ENCODE measurements at places on chromosomes 5 and 9. TPM values are rescaled to one million over a fixed set of nuclear protein-coding genes. Genes with fewer than 3 reads are reported as not detected.
A peak's percentile ranks its signal among the peaks of the same experiment; 100 is the strongest.

- no peak for DNase-seq
Observed at GRCh38 chr5:73865315-73865714, 239.3 kb downstream of the ARHGEF28 start.

DNA sequence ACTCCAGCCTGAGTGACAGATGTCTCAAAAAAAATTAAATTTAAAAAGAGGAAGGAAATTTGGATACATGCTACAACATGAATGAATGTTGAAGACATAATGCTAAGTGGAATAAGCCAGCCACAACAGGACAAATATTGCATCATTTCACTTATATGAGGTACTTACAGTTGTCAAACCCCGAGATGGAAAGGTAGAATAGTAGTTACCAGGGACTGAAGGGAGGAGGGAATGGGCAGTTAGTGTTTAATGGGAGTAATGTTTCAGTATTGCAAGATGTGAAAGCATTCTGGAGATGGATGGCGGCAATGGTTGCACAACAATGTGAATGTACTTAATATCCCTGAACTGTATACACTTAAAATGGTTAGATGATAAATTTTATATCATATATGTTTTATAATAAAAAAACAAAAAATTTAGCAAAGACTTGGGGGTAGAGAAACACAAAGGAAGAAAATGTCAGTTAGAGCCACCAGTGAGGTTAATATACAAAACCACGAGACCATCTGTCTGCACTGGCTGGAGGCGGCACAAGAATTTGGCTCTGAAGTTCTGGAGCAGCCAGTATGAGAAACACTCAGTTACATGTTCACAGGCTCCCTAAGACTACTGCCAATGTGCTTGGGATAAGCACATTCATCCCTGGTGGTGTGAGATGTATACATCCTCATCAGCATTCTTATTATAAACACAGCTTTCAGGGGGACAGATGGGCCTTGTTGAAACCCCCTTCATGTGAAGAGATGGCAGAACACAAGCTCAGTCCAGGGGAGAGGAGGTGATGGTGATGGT lies 37.0 kb upstream of the RPS23 start:
- no peak for DNase-seq

- DNase-seq, result peak; percentile 66
Observed at GRCh38 chr9:129586685-129587084, 34.2 kb downstream of the C9orf50 start.

DNA sequence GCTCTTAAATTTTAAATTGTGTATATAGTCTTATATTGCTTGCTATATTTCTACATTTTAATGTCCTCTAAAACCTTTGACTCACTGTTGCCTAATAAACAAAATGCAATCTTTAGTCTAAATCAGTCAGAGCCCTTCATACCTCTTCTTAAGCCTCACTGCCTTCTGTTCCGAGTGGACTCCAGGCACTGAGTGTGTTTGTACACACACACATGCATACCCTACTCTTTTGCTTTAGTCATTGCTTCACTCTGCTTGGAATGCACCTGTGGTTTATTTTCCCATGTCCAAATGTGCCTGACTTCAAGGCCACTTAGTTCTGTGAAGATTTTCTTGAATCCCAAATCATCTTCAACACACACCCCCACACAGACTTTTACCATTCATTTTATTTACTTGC lies 60.9 kb downstream of the SLC12A2 start:
- DNase-seq, result no peak

DNA sequence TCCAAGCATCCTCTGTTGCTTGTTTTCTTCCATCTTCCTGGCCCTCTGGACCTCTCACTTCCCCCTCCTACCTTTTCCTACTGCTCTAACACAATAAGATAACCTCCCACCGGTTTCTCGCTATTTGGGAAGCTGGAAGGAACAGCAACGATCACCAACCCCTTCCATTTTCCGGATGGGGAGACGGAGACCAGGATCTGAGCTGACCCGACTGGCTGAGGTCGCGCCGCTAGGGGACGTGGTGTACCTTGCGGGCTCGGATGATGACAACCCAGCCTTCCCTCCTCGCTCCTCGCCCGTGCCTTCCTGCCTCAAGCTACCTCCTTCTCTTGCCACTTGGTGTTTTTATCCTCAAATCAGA lies 1.9 kb downstream of the LPAR1 start:
- no peak for DNase-seq

DNA sequence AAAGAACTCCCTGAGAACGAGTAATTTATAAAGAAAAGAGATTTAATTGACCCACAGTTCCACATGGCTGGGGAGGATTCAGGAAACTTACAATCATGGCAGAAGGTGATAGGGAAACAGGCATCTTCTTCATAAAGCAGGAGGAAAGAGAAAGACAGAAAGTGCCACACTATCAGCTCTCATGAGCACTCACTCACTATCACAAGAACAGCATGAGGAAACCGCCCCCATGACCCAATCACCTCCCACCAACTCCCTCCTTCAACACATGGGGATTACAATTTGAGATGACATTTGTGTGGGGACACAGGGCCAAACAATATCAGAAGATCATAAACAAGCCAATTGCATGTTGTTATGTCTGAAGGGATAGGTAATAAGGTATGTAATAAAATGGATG lies 935.9 kb upstream of the COX7C start:
- DNase-seq, result no peak

GRCh38 chr5:139403418-139403786 lies 487 bp downstream of the SPATA24 start:
- DNase-seq, result no peak

The LCP2 gene
- 351 TPM for total RNA-seq

- DNase-seq, result no peak
Observed at GRCh38 chr5:143793249-143793648, 18.7 kb upstream of the HMHB1 start.

DNA sequence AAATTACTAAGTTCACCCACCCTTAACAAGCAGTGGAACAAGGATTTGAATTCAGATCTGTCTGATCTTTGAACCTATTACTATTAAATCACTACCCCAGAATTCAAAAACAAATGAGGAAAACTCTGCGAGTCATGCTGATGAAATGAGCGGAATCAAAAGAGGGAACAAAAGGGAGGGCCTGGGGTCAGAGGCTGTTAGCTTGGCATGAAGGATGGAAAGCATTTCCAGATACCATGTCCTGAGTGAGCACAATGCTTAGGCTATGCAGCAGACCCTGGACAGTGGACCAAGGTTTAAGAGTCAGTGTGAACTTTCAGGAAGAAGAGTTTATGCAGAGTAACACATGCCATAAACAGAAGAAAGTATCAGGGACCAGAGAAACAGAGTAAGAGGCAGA lies 30.5 kb downstream of the GRIA1 start:
- no peak for DNase-seq

GRCh38 chr5:173742432-173742816 lies 126.0 kb upstream of the BOD1 start:
- no peak for DNase-seq

The ZNG1C gene
- 24.0 TPM for total RNA-seq

DNA sequence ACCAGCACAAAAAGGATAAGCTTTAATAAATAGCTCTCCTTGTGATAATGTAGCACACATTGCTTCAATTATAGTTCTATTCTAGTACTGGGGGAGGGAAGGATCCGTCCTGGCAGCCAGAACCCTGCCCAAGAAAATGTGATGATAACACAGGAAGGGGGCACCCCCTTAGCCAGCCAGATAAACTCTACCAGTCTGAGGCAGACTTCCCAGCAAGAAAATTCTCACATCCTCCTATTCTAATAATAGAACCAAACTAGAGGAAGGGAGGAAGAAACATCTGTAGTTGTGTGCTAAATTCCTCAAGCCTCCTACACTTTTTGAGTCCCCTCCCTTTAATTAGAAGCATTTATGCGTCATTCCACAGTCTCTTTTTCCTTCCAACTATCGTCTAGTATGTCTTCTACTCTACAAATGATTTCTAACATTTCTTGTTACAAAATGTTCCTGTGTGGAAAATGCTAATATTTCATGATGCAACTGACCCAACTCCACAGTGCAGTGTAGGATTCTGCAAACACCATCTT lies 261.0 kb downstream of the SEMA5A start:
- DNase-seq, result no peak

GRCh38 chr5:157283434-157283833 lies 17.5 kb downstream of the CYFIP2 start:
- DNase-seq, result no peak

DNA sequence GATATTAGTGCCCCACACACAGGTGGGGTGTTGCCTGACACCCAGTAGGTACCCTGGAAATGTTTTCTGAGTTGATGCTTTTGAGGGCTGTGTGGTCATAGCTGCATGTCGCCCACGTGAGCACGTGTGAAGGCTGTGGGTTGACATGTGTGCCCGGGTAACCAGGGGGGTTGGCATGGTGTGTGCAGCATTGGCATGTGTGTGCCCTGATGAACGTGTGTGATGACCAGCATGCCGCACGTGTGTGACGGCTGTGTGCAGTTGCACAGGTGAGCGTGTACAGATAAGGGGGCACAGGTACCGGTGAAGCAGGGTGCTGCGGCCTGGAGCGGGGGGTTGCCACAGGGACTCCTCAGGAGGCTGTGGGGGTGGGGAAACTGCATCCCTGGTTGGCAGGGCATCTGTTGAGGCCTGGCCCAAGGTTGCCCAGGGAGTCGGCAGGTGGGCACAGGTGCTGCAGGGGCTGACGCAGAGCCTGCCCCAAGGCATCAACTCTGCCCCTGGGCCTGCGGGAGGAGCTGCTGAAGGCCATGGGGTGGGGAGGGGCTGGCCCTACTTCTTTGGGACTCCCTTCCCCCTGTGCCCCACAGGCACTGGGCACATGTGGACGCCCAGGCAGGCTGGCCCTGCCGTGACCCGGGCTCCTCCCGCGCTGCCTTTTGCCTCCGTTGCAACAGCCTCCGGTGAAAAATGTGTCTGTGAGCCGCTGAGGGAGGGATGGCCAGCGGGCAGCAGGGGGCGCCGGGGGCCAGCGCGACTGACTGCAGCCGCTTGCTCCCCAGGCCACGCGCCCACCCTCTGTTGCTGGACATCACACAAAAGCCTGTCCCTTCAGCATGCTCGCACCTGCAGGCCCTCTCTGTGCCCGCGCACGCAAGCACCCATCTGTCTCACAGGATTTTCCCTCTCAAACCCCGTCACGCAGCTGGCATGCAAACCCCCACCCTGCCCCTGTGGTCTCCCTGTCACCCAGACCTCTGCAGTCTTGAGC lies 2.2 kb downstream of the UNC5A start:
- no peak for DNase-seq

GRCh38 chr9:87034841-87035240 lies 87.5 kb upstream of the GAS1 start:
- DNase-seq, result no peak

The BTNL3 gene
- not detected for total RNA-seq

The STKLD1 gene
- total RNA-seq, result 0.86 TPM

The IFNA13 gene
- not detected for total RNA-seq

GRCh38 chr5:10453545-10453944 lies 11.9 kb downstream of the ROPN1L start:
- DNase-seq, result no peak

- no peak for DNase-seq
Observed at GRCh38 chr5:170120576-170120975, 14.9 kb downstream of the FOXI1 start.

The CDH6 gene
- total RNA-seq, result not detected

GRCh38 chr5:125214080-125214479 lies 467.6 kb upstream of the ZNF608 start:
- DNase-seq, result no peak

The PDCD1LG2 gene
- total RNA-seq, result 1.1 TPM

The DRD1 gene
- total RNA-seq, result not detected

The FTMT gene
- not detected for total RNA-seq

DNA sequence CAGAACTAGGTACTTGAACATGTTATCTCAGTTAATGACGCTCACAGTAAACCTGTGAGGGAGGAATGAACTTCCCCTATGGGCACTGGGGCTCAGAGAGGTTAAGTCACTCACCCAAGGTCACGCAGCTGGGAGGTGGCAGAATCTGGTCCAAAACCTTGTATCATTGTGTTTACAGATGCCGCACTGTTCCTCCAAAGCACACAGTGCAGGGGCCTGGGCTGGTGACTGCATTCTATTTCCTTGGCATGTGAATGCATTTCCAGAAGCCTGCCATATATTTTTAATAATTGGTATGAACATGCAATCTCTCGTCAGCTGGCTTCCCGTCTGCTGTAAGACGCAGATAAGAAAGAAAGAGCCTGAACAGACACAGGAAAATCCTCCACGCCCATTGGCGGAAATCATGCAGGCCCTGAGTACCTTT lies 77.0 kb upstream of the TBC1D2 start:
- no peak for DNase-seq

The SLC25A2 gene
- total RNA-seq, result 0.74 TPM

DNA sequence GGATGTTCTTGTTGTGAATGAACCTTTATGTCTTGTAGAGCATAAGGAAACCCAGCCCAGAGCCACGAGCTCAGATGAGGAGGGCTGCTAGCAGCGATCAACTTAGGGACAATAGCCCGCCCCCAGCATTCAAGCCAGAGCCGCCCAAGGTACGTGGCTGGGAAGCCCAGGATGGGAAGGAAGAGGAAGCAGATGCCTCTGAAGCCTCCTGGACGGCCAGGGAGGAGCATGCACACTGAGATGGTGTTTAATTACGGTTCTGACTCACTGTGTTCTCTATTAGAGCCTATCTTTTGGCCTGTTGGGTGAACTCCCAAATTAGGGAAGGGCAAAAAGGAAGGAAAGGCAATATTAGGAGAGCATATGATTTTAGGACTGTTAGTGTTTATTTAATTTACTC lies 75.3 kb downstream of the TJP2 start:
- no peak for DNase-seq

The DROSHA gene
- 57.6 TPM for total RNA-seq

The MYOZ3 gene
- not detected for total RNA-seq

The MEF2C gene
- 1.6 TPM for total RNA-seq

DNA sequence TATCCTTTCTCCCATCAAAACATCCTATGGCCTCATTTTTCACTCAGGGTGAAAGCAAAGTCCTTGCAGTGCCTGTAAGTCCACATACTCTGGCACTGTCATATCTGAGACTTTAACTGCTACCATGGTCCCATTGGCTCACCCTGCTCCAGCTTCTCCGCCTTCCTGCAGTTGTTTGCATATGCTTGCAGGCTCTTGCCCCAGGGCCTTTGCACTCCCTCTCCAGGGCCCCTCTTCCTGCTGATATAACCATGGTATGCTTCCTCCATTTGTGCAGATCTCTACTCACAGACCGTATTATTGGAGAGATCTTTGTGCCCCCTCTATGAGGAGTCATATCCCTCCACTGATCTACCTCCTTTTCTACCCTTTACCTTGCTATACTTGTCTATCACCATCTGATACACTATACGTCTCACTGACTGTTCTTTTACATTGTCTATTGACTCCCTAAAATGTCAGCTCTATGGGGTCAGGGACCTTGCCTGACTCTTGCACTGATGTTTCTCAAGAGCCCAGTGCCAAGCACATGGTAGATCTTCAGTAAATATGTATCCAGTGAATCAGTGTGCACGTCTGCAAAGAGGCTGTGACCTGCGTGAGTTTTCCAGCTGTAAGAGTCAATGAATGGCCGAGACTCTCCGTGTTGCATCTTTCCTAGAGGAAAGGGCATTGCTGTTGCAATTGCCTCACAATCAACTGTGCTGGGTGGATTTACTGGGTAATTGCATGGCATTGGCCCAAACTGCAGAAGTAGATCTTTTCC lies 81.7 kb upstream of the CPEB4 start:
- DNase-seq, result no peak

The PPP3R2 gene
- not detected for total RNA-seq

The PCDHGA1 gene
- 0.10 TPM for total RNA-seq

All from CD4-positive, CD25-positive, alpha-beta regulatory T cell (primary cell).